HT1080 (cell line): ENCODE measurements at places on chromosomes 16 and 17.
A peak's percentile ranks its signal among the peaks of the same experiment; 100 is the strongest.

GRCh38 chr17:14741491-14741890 is 440.6 kb downstream of the HS3ST3B1 start:
- no peak for DNase-seq

DNA sequence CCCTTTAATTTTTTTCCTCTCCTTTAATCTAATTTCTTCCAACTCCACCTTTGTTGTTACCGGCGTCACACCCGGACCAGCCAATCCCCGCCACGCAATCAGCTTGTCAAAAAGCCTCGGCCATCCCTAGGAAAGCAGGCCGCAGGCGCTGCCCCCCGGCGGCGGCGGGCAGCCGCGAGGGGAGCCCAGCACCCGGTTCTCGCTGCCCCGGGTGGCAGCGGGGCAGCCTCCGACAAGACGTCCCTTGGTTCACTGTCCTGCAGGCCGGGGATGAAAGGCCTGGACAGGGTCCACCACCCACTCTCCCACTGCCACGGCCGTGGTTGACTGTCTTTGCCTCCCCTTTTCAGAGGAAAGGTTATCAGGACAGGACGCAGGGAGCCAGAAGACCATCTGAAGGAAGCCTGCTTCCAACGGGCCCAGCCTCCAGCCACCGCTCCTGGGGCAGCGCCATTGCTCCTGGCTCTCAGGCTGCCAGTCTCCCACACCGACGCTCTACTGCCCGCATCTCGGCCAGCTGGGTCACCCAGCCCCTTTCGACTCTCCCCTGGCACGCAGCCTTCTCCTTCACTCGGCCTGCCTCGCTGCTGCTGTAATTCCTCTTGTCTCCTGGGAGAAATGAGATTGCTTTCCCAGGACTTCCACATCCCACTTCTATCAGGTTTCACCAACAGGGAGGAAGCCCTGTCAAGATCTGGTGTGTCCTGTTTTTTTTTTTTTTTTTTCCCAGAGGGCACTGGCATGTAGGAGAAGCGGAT is 2.8 kb upstream of the UBTF start:
- DNase-seq: peak; percentile 56

- DNase-seq: peak; percentile 56
Measured at GRCh38 chr16:11743308-11744074, 834 bp upstream of the TXNDC11 start.

- DNase-seq: no peak
Measured at GRCh38 chr16:5581908-5582307, 484.3 kb upstream of the EEF2KMT start.

DNA sequence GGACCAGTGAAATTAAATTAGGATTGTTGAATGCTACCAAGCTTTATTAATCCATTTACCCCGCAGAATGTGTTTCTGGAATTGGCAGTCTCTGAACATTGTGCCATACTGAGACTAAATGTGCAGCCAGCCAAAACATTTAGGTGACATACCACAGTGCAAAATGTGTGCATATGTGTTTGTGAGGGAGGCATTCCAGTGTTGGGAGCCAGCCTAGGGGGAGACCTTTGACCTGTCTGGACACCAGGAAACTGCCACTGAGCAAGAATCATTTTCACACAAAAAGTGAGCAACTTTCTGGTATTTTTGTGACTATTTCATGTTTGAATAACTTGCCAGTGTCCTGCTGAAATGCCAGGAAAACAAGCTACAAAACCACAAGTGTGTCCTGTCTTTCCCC is 64.7 kb upstream of the SLC12A3 start:
- no peak for DNase-seq

- DNase-seq: peak; percentile 99
Measured at GRCh38 chr17:8173056-8173870, 2.9 kb downstream of the TMEM107 start.

- DNase-seq: no peak
Measured at GRCh38 chr17:2222901-2223616, 80.5 kb downstream of the SMG6 start.

DNA sequence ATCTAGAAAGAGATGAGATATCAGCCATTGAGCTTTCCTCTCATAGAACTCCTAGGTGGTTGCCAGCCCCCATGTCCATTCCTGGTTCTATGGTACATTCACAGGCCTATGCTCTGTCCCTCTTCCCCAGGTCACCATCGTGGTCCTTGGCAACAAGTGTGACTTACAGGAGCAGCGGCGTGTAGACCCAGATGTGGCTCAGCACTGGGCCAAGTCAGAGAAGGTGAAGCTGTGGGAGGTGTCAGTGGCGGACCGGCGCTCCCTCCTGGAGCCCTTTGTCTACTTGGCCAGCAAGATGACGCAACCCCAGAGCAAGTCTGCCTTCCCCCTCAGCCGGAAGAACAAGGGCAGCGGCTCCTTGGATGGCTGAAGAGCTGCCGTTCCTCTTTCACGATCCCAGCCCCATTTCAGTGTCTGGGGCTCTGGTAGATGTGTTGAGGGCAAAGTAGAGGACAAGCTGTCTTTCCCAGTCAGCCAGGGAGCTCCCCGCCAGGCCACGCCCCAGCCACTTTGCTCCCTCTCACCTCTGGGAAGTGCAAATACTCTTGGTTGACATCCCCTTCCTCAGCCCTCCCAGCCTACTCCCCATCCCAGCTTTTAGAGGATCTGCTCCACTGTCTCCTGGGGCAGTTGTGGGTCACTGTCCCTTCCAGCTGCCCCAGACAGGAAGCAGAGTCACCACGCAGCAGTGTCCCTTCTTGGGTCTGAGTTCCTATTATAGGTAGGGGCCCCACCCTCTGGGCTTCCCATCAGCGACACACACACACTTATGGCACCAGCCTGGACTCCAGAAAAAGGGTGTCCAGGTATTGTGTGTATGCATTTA is 3.8 kb downstream of the NKIRAS2 start:
- DNase-seq: no peak

DNA sequence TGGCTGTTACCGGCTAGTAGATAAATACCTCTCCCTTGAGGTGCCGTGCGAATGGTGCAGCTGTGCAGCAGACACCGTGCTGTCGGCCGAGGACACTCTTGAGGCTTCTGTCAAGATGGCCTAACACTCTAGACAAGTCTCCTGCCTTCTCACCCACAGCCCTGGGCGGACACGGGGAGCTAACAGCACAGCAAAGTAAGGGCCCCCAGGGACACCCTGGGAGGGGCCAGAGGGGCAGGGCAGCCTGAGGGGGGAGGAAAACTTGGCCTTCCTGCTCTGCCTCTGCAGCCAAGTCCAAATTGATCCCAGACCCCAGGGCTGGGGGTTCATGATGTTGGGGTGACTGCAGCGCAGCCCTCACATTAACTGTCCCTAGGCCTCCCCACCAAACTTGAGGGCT is 210.2 kb downstream of the RPTOR start:
- no peak for DNase-seq

DNA sequence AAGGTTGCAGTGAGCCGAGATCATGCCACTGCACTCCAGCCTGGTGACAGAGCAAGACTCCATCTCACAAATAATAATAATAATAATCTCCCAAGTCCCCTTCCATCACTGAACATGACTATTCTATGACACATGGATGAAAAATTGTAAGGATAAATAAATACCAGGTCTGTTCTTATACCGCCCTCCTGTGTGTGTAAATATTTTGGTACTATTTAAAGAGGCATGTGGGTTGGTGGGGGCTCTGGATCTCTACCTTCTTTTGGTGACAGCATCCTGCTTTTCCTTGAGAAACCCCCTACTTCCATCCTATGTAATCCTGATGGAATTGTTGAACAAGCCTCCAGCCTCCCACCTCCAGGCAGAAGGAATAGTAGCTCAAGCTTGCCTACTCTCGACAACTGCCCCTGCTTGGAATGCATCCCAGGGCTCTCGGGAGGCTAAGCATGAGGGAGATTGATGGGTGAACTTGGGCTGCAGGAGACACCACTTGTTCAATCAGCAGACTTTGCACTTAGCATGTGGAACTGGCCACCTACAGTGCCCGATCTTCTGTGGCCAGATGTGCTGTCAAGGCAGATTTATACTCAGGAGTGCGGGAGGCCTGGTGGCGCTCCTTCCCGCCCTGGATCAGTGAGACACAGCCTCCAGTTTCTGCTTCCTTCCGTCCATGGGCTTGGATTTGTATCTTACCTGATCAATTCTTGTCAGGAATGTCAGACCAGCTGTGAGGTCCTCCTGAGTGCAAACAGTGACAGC is 287.4 kb downstream of the SLC39A11 start:
- no peak for DNase-seq

DNA sequence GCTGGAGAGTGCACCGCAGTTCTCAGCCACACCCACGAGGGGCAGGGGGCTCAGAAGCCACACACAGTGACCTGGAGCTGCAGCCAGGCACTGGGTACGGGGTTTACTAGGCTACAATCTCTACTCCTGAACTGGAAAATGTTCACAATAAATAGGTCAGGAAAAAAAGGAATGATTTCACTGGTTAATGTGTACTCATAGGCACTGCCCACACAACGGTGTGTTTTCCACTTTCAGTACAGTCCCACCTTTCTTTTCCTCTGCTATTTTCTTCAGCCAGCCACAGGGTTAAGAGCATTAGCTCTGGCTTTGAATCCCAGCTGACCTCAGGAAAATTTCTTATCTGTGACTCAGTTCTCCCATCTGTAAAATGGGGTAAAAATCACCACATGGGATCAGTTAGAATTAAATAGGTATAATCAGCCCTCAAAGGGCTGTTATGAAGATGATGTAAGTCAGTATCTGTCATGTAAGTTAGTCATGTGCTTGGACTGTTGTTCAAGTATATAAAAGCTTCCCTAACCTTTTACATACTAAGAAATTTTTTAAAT is 35.7 kb downstream of the ZCCHC14 start:
- no peak for DNase-seq

- DNase-seq: no peak
Measured at GRCh38 chr17:17841601-17842025, 4.8 kb upstream of the SREBF1 start.

GRCh38 chr16:78784771-78785170 is 685.3 kb downstream of the WWOX start:
- no peak for DNase-seq

DNA sequence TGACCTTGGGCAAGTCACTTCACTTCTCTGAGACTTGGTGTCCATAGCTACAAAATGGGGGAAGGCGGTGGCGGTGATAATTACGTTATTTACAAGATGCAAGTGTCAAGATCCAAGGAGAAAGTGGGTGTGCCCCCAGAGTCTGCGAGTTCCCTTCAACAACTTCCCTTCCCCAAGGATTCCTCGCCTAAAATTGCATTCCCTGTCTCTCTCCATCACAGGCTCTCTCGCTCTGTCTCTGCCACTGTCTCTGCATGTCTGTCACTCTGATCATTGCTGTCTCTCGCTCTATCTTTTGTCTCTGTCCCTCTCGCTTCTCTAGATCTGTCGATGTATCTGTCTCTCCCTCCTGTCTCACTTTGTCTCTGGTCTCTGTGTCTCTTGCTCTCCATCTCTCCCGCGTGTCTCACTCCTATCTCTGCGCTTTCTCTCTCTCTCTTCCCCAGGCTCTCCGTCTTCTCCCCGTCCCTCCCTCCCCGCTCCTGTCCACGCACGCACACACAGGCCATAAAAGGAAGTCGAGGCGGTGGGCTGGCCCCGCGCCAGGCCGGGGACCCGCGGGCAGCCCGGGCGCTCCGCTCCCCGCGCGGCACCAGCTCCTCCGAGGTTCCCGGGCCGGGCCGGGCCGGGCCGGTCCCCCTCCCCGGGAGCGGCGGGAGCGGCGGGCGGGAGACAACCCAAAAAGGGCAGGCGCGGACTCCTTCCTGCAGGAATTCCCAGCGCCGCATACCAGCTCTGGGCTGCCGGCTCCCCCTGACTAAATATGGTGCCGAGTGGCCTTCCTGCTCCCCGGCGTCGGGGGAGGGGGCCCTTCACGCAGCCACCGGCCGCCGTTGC is 1.1 kb upstream of the MYH11 start:
- DNase-seq: no peak

DNA sequence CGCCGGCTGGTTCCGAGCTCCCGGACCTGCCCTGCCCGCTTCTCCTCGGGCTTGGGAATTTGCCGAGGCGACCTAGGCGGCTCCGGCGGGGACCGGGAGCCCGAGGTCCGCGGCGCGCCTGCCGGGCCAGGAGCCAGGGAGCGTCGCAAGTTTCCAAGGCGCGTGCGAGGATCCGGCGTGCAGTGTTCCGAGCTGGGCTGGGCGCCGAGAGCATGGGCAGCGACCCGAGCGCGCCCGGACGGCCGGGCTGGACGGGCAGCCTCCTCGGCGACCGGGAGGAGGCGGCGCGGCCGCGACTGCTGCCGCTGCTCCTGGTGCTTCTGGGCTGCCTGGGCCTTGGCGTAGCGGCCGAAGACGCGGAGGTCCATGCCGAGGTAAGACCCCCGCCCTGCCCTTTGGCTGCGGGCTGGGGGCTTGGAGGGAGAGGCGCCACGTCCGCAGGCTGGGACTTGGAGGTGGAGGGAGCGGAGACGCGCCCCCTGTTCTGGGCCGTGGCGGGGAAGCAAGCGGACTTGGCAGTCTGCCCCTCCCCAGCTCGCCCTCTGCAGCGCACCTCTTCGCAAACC is 668 bp downstream of the MMP15 start:
- peak; percentile 23 for DNase-seq

GRCh38 chr17:7856011-7856810 is 1.1 kb downstream of the NAA38 start:
- no peak for DNase-seq

DNA sequence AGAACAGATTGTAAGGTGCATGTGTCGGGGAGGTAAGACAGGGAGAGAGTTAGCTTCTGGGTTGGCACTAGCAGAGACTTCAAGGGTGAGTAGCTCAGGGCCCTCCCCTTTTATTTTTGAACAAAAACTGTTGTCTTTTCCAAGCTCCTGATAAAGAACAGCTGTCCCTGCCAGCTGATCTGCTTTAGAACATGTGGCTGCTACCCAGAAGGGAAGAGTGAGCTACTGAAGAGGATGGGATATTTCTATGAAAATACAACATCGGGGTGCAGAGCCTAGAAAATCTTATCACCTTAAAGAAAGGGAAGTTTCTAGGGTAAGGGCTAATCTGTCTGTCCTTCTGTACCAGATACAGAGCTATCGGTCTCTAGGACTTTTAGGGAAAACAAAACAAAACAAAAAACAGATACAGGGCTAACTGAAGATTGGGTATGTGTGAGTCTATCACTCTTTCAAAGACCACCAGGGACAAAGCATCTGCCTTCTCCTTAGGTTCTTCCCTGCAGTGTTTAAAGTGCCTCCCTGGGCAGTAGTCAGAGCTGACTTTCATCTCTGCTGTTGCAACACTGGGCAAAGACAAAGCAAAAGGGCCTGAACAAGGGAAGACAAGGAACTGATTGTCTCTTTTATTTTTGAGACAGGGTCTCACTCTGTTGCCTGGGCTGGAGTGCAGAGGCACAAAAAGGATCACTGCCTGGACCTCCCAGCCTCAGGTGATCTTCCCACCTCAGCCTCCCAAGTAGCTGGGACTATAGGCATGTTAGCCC is 5.0 kb upstream of the DHRS13 start:
- DNase-seq: no peak

DNA sequence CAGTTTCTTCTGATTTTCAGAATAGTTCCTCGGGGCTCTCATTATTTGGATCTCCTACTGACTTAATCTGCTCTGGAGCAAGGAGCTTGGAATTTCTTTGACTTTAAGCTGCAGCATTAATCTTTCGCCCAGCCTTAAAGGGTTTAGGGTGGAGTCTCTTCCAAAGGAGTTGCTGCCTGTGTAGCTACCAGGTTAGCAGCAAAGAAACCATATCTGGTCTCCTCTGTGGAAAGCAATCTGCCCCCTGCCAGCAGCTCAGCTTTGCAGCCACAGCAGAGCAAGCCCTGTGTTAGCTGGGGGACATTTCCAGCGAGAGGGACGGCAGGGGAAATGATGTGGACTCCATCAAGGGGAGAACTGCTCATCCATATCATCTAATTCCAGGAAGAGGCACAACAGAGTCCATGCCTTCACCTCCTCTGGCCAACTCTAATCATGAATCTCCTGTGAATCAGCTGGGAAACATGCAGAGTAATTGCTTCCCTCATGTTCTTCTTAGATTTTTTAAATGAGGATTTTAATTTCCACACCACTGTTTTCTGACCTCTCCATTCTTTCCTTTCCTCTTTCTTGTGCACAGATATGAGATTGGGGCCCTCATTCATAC is 827.6 kb upstream of the CA10 start:
- DNase-seq: no peak
